ENCODE measurements at places on chromosomes 4 and X. TPM values are rescaled to one million over a fixed set of nuclear protein-coding genes. Genes with fewer than 3 reads are reported as not detected.

The IQCM gene
- total RNA-seq, result not detected

- DNase-seq, result no peak
Measured at GRCh38 chr4:179307297-179308136, 1865.3 kb upstream of the AGA start.

The TGIF2LX gene
- not detected for total RNA-seq

DNA sequence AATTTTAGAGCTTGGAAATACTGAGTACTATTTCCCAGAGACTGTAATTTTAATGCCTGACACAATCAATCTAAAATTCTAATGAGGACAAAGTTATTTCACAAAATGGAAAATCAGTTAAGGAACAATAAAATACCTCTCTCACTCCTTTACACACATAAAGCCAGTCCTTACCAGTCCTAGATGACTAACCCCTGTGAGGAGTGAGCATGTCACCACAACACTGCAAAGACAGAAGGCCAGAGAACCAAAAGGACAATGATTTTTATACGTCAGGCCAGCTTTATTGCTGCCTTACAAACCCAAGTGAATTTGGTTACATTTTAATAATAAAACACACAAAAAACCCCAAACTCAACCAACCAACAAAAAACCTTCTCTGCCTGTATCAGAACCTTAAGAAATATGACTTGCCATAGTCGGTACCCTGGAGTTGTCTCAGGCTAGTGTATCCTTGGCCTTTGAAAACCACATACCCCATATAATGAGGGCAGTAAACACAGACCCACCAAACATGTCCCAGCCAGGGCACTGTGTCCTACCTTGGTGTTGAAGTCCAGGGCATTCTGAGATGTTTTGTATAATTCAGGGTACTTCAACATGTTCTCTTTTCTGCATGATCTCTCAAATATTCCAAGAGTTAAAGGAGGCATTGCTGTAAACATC lies 57.6 kb downstream of the SHISA3 start:
- DNase-seq, result no peak

DNA sequence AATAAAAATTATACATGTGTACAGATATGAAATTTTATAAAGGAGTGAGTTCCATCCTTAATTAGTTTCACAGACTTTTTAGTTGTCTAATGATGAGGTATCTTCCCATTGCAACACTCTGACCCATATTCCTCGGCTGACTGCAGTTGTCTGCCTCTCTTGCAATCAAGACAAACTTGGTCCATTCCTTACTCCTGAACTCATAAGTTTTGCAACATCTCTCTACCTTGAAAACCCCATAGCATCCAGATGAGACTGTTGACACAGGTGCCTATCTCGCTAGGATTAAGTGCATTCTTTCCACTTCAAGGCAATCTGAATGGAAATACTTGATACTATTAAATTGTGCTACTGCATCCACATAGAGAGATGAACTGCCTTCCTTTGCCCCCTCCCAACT lies 2.3 kb downstream of the XKRX start:
- DNase-seq, result no peak

DNA sequence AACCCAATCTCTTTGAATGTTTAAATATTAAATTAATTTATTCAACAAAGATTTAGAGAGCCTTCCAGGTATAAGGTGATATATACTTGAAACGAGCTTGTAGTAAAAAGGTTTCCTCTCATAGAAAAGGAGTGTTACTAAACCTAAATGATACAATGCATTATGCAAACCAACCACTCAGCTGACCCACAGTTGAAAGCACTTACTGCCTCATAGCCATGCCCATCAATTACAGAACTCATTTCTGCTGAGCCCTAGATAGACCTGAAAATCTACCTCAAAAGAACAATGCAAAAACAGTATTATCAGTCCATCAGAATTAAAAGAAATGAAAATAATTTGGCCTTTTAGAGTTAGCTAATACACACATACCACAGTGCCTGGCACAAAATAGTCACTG lies 75.4 kb downstream of the KCNIP4 start:
- DNase-seq, result no peak

The CLGN gene
- 18.1 TPM for total RNA-seq

The NXF2 gene
- not detected for total RNA-seq

The UNC5C gene
- total RNA-seq, result not detected
